Esophagus squamous epithelium (tissue), 5 donors: ENCODE measurements at places on chromosomes 12 and 14.
A peak's percentile ranks its signal among the peaks of the same experiment; 100 is the strongest.

DNA sequence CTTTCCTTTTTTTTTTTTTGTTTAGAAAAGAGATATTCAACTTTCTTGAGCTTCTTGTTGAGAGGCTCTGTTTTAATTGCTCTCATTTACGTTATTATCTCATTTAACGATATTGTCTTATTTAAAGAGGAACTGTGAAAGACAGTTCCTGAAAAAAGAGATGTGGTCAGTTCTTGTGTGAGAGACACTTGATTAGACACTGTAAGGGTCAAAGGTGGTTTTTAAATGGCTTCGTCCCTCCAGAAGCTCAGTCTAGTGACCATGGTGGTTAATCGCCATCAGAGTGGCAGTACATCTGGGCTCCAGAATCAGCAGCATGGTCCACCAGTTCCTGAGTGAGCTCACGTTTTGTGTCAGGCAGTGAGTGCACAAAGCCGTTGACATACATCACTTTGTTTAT is 57.9 kb upstream of the KCNA5 start:
- no peak for DNase-seq

GRCh38 chr14:92649934-92650545 is 98.4 kb downstream of the LGMN start:
- peak; percentile 27 for DNase-seq

- DNase-seq: no peak
Observed at GRCh38 chr14:62381311-62382070, 619.3 kb downstream of the SNAPC1 start.

- DNase-seq: no peak
Observed at GRCh38 chr12:131060011-131060703, 106.5 kb downstream of the ADGRD1 start.
